ENCODE measurements at places on chromosomes 4 and X.

GRCh38 chr4:187663076-187663475 is 332.5 kb upstream of the ZFP42 start:
- DNase-seq = no peak

DNA sequence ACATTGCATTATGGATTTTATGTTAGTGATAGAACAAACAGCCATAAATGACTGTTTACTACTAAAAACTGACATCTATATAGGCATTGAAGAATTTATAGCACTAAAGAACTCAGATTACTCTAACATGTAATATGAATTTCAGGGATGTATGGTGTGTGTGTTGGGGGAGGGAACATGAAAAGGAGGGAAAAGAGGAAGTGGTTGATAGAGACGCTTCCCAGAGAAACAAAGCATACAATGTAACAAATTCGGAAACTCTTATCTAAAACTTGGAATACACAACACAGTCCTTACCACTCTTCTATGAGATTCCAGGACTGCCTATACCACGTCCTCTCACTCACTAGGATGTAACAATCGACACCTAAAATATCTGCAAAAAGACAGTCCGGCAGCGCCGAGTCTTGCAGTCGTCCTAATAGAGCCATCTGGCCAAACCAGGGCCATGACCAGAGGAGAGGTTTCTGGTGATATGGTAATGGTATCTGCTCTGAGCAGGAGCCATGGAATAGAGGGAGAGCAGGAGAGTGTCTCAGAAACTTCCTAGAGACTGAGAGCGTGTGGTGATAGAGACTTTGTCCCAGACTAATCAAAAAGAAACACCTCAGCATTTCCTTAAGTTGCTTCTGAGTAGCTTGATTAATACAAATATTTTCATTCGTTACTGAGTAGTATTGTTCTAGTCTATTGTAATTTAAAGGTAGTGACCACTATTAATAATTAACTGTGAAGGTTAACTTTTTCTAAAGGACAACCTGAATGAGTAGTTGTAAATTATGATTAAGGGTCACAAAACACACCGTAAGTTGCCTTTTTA is 251.9 kb upstream of the ETNPPL start:
- DNase-seq = no peak

DNA sequence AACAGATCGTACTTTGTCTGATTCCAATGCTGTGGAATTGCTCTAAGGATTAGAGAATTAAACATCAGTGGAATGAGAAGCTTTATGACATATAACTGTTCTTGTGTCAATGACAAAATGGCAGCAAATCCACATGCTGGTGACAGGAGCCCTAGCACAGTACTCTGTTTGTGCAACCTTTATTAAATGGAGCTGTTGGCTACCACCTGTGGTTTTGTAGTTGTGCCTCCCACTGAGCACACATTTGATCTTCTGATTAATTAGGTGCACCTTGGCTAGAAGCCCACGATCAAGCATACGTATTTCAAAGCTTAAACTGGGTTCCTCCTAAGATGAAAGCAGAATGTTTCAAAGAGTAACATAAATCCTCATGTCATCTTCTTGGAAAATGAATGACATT is 394.0 kb upstream of the IGFBP7 start:
- DNase-seq = no peak

DNA sequence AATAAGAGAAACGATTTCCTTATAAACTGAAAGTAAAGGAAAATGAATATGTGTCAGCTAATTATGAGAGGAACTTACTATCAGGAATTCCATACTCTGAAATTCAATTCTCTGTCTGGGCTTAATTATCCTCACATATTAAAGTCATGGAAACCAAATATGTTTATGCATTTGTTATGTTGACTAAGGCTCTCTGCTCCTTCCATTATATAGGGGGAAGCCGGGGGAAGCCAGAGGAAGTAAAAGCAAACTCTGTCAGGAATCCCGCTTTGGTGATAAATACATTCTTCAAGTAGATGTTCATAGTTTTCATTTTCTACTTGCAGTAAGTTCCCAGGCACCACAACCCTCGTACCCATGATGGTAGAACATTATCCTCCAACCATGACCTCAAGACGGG is 142.8 kb upstream of the VCX2 start:
- DNase-seq = no peak

GRCh38 chrX:154490021-154490413 is 412 bp downstream of the SLC10A3 start:
- peak; percentile 68 for DNase-seq

DNA sequence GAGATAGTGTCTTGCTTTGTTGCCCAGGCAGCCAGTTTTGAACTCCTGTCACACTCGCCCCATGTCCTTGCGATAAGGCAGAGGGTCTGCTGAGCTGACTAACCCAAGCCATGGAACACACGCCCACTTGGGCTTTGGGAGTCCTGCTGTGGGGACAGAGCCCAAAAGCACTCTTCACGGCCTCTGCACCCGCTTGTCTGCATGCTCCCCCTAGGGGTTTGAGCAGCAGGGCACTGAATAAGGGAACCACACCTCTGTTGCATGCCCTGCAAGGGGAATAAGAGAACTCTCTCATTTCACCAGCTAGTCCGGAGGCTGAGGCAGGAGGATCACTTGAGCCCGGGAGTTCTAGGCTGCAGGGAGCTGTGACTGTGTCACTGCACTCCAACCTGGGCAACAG is 166.0 kb downstream of the STAG2 start:
- DNase-seq = no peak

DNA sequence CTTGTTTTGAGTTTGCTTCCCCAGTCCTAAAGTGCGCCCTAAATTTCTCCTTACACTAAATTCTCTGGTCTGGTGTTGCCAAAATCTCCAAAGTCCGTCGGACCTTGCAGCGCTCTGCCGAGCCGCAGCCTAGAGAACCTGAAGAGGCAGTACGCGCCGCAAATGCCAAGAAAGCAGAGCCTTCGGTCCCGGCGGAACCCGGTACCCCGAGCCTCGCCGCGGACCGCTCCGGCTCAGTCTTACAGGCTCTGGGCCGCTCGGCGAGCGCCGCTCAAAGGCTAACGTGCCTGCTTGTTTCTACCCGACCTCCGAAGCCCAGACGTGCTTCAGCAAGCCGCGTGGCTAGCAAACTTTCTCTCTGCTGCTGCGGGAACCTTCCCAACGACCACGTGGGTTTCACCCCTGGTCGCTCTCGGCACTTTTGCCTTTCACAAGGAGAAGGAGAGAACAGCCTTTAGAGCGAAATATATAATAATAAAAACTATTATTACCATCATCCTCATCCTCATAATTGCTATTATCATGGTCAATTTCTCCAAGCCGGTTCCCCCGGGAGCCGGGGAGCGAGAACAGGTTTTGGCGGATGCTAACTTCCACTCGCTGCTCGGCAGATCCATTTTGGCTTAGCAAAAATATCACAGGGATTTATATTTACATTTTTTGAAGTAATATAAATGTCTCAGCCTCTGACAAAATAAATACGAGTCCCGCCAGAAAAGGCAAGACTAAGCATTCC is 2.2 kb upstream of the HTR2C start:
- DNase-seq = no peak

GRCh38 chrX:110722135-110722534 is 73.5 kb downstream of the CHRDL1 start:
- DNase-seq = no peak

DNA sequence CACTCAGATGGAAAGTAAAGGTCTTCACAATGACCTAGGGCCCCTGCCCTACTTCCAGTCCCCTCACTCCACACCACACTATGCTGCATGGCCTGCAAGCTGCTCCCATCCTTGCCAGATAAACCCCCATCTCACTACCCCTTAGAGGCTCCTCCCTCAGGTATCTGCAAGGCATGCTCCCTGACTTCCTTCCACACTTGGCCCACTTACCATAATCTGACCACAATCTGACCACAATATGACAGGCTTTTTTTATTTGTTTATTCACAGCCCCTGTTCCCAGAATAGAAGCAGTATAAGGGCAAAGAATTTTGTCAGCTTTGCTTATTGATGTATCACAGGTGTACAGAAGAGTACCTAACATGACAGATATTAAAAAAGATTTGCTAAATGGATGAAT is 124.7 kb downstream of the CAMK2D start:
- peak; percentile 68 for DNase-seq

GRCh38 chr4:89214308-89214707 is 93.3 kb downstream of the GPRIN3 start:
- DNase-seq = no peak

GRCh38 chr4:2081540-2081939 is 22.4 kb downstream of the NAT8L start:
- DNase-seq = no peak

DNA sequence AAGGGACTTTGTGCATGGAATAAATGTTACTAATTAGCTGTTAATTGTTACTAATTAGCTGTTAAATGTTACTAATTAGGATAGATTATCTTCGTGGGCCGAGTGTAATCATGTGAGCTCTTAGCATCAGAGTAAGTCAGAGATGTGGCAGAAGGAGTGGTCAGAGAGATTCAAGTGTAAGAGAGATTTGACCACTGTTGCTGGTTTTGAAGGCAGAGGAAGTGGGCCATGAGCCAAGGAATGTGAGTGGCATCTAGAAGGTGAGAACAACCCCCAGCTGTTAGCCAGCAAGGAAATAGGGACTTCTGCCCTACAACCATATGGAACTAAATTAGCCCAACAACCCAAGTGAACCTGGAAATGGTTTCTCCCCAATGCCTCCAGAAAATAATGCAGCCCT is 28.2 kb downstream of the ODAPH start:
- DNase-seq = peak; percentile 29
